Renal pelvis (tissue), 12 donors: ENCODE measurements at places on chromosomes 6 and 20.

DNA sequence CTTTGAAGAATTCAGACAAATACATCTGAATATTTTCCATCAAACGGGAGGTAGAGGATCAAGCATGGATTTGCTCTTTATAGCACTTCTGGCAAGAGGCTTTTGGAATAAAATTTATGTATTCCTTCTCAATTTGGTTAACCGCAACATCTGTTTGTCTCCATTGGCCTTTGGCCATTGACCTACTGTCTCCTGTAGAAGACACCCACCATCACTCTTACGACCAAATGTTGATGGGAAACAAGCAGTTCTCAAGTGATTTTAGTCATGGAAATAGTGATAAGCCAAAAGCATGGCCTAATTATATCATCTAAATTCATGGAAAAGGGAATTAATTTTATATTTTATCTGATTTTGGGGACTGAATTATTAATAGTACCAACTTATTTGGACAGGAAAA lies 591.9 kb downstream of the CD109 start:
- DNase-seq: no peak

DNA sequence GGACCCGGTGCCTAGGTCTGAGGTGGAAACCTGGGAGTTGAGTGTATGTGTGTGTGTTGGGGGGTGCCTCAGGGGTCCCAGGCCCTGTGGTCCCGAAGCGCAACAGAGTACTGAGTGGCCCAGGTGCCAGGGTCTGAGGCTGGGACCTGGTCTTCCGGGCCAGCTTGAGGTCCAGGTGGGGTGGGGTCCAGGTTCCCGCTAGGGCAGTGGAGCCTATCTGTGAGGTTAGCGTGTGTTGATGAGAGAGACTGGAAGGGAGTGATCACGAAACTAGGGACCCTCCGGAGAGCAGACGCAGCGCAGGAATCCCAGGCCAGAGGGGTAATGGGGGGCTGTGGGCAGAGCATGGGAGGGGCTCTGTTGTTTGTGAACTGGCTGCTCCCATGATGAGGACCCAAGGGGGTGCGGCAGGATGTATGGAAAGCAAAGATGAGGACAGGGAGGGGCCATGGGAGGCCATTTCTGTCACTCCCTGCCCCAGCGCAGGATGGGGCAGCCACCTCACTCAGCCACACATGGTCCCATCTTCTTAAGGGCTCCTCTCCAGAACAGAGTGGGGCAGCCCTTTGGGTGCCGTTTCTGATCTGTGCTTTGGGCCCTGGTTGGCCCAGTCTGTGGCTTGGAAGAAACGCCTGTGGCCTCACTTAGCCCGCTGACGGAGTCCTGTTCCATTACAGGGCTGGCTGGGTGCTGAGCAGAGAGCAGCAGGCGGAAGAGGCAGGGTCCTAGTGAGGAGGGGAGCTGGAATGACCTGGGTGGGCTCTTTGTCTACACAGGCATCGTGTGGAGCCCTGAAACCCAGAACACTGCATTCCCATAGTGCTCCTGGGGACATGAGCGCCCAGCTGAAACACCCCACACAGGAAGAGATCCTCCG lies 872 bp downstream of the HSPA12B start:
- no peak for DNase-seq

DNA sequence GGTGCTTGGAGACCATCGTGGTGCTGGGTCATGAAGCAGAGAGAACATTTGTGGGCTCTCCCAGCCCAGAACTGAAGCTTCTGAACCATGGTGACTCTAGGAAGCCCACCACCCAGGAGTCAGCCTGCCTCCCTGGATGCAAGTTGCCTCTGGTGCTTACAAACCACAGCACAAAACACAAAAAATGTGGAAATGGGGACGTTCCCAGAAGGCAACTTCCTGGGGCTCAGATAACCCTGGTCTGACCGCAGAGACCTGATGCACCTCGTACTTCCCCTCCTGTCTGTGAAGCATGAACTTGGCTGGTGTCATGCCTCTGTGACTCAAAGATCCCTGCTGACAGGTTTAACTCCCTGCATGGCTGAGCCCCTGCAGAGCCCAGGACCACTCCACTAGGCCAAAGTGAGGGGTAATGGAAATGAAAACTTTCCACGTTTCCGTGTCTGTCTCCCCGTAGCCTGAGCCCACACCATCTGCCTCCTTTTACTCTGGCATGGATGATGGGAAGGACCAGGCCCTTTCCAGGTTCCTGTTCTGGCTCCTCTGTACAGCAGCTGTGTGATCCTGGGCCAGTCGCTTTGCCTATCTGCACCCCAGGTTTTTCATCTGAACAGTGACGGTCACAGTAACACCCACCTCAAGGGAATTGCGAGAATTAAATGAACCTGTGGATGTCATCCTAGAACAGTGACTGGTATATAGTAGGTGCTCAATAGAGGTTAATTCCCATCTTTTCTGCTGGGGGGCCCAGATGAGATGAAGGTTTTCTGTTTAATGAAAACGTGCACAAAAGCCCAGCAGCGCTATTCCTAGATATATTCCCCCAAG lies 57.7 kb downstream of the PPP1R16B start:
- no peak for DNase-seq

DNA sequence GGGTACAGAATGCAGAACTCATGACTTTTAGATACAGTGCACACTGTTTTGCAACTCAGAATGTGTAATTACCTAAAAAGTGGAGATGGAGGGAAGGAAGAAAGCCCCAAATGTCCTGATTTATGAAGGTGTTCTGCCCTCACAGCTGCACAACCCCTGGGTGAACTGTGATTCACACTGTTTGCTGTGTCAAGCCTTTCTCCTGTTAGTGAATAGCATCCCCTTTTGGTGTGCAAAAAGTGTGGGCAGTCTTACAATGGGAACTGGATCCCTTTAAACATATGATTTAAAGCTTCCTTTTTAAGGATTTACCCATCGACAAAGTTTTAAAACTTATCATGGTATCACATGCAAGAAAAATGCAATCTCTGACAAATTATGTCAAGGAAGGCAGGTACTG lies 633.4 kb upstream of the EPHA7 start:
- peak; percentile 20 for DNase-seq

DNA sequence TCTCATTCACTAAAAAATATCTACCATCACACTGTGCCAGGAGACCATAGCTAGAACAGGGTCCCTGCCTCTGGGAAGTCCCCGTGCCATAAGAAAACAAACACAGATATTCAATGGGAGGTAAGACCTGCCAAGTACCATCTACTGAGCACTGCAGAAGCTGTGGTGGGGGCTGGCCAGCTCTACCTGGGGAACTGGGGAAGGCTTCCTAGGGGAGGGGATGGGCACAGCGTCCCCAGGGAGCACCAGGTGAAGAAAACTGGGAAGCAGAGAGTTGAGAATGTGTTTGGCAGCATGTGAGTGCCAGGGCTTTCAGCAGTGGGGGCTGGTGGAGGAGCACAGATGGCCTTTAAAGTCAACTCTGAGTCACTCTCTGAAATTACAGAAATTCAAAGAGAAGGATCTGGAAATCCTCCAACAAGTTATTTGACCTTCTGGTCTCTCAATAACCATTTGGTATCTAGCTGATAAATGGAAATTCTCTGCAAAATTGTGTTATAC lies 85.2 kb downstream of the SHLD1 start:
- no peak for DNase-seq

GRCh38 chr20:47427746-47428145 lies 71.2 kb upstream of the ZMYND8 start:
- no peak for DNase-seq

- peak; percentile 67 for DNase-seq
Observed at GRCh38 chr6:160992061-160992979, 751 bp downstream of the MAP3K4 start.

DNA sequence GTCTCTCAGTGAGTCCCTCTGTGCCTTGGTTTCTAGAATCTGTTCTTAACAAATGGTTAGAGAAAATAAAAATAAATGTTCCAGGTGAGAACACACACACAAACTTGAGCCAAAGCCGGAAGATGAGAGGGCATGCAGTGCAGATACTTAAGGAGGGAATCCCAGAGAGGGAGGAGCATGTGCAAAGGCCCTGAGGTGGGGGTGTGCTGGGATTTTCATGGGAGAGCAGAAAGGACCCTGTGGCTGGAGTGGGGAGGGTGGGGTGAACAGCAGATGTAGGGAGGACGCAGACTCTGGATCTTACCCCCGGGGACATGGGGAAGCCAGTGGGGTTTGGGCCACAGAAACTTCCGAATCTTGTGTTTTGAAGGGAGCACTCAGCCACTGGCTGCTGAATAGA lies 17.5 kb downstream of the TFAP2C start:
- no peak for DNase-seq

- DNase-seq: peak; percentile 80
Observed at GRCh38 chr6:168157272-168158212, 78.5 kb upstream of the FRMD1 start.

DNA sequence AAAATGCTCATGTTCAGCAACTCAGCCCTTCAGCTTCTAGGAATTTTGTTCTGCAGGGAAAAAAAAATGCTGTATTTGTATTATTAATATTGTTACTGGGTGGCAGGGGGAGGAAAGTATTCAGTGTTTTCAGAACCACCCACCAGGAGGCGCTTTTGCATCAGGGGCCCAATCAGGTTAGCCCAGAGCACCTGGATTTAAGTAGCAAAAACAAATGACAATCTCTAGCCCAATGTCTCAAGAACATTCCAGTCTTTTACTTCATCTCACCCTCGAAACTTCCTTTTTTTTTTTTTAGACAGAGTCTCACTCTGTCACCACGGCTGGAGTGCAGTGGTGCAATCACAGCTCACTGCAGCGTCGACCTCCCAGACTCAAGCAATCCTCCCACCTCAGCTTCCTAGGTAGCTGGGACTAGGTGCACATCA lies 635 bp upstream of the C20orf203 start:
- no peak for DNase-seq

DNA sequence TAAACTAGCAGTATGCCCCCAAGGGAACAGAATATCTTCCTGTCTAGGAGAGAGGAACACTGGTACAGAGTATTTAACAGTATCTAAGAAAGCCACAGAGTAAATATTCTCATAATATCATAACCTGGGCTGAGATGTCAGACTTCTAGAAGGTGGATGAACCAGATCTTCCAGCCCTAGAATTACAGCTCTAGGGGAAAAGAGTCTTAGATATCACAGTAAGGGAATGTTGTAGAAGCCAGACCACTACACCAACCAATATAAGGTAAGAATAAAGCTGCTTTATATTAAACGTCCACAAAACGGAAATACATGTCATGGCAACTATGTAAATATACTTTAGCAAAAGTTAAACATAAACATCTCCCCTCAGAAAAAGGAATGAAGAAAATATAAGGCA lies 12.4 kb downstream of the SERINC1 start:
- no peak for DNase-seq

GRCh38 chr6:52994031-52994838 lies 849 bp downstream of the GSTA4 start:
- DNase-seq: peak; percentile 61

DNA sequence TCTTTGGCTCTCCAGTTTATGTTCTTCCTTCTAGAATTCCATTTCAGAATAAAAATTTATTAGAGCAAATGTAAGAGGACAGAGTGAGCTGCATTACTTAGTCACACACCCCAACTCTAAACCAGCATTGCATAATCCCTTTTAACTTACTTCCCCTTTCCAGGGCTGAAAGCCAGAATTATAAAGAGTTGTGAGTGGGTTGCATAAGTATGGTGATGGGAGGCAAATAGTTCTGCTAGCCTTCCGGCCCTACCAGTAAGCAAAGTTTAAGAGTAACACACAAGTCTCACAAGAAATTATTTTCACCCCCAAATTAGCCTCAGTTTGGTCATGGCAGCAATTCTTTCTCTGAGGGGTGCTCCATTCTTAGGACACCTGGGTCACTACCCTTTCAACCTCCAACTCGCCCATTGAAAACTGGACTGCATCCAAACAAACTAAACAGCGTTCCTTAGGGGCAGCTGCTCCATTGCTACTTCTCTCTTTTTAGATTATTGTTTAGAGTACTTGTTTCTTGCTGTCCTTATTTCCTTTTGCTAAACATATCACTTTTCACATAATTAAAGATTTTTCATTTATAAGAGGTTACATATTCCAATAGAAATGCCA lies 1.6 kb downstream of the KIAA0408 start:
- DNase-seq: no peak

DNA sequence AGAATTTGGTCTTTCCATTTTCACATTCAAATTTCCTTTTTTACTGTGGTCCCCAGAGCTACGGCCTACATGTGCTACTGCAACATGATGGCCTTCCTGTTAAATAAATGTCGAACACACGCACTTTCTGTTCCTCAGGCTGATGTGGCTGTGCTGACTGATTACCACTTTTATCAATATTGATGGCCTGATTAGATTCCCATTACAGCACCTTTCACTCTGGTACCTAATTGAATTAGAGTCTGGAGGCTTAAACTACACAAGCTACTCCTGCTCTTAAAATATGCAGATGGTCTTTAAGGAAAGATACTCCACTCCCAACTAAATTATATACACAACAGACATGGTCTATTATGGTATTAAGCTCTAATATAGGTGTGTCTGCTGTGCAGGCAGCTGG lies 301.6 kb downstream of the FRK start:
- DNase-seq: no peak

GRCh38 chr6:150745896-150746295 lies 119.6 kb upstream of the MTHFD1L start:
- DNase-seq: no peak

DNA sequence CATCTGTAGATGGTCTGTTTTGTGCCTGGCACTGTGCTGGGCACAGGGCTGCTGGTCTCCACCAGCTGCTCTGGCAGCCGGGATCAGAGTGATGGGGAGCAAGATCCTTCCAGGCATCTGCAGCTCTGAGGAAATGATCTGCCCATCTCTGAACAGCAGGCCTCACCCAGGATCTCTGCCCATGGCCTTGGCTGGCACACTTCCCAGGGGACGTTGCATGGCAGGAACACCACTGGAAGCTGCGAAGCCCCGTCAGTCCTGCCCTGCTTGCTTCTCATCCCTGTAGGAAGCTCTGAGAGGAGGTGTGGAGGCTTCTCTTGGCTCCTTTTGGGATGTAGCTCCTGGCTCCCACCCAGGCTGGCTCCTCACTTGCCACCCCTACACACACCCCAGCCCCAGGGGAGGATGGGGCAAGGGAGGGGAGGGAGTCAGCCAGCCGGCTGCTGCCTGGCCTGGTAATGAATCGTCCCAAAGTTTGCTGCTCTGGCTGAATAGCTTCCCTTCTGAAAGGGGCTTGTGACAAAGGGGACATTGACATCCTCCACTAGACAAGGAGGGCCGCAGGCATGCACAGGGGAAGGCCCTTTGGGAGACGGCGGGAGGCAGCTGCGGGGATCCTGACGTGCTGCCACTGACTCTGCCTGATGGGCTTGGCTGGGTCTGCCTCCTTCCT lies 108.9 kb downstream of the VEGFA start:
- no peak for DNase-seq
